ENCODE measurements at places on chromosomes 1 and 21.

DNA sequence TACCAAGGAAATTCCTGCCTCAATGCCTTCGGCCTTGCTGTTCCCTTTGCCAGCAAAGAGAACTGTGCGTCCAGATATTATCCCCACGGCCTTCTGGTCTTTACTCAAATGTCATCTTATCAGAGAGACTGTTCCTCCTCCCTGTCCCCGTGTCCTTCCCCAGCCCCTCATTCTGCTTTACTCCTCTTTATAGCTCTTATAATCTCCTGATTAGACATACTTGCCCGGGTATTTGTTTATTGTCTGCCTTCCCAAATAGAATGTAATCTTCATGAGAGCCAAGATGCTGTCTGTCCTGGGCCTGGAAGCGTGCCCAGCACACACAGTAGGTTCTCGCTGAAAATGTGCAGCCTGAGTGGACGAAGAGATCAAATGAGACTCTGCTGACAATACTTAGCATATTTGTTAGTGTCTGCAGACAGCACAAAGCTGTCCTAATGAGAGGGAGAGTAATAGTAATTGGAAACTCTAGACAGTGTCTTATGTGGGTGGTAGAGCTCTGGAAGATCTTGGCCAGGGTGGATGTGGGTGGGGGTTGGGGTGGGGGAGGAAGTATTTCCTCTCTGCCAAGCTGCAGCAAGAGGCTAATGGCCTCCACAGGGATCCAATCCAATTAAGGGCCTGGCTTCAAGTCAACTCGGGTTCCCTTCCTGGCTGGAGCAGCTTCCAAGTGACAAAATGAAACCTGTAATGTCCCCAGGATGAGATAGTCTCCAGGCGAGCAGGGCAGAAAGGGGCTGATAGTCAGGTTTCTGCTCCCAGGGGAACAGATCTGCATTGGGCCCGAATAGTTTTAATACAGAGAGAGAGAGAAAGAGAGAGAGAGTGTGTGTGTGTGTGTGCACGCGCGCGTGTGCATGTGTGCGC lies 9.5 kb upstream of the CLIC4 start:
- DNase-seq, result no peak

DNA sequence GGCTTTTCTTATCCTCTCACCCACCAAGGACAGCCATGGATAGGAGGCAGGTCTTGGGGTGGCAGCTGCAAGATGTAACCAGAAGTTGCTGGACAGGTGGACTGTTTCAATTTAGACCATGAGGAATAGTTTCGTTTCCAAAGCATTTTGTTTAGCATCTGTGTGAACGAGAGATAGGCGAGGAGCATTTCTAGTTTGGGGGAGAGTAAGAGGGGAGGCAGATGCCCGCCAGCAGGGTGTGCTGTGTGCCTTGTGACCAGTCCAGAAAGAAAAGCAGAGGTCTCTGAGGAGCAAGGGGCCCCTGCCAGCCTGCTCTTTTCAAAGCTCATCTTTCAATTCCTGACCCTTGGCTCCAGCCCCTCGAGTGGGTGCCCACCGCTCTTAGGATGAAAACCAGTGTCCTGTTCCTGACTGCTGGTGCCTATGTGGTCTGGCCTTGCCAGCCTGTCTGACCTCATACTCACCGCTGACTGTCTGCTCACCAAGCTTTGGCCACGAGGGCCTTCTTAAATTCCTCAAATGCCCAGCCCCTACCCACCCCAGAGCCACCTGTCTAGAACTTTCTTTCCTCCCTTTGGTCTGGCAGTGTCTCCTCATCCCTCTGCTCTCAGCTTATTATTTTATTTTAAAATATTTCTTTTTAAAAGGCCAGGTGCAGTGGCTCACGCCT lies 8.5 kb downstream of the SERINC2 start:
- DNase-seq, result no peak

DNA sequence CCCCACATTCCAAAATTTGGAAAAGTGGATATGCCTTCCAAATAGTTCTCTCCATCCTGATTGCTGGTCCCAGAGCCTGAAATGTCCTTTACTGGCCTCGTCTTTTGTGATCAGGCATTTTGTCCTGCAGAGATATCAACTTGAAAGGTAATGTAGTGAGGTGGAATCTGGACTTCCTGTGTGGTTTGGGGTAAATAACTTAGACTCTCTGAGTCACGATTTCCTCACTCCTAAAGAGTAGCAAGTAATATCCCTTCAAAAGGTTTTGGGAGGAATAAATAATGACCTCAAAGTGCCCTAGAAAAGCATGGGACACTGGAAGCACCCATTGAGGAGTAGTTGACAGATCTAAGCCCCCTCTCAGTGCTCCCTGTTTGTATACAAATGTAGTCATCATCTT lies 426.6 kb downstream of the OMA1 start:
- DNase-seq, result no peak

DNA sequence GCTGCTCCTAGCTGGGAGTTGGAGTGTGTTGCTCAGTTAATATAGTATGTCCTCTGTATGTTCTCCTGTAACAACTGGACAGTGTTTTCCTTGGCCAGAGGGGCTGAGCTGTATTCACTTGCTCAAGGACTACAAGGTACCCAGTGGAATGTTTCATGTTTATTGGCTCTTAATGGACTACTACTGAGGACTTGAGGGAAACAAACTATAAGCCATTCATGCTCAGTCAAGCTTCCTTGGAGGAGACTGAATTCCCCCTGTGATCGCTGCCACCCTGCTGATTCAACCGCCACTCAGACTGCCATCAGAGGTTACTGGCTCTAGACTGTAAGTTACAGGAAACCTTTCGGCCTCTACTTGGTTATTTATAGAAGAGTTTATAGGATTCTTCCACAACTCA lies 166.6 kb downstream of the ZC3H11B start:
- no peak for DNase-seq

DNA sequence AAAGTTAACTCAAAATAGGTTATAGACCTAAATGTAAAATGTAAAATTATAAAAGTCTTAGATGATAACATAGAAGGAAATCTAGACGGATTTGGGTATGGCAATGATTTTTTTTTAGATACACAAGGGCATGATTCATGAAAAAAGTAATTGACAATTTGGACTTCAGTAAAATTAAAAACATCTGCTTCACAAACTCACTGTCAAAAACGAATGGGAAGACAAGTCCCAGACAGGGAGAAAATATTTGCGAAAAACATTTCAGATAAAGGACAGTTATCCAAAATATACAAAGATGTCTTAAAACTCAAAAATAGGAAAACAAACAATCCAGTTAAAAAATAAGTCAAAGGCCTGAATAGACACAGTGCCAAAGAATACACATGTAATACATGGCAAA lies 9.7 kb upstream of the PTGS2 start:
- DNase-seq, result no peak

GRCh38 chr1:15224259-15224869 lies 22.7 kb upstream of the FHAD1 start:
- DNase-seq, result no peak

GRCh38 chr1:40906781-40907400 lies 44.7 kb upstream of the CITED4 start:
- DNase-seq, result no peak

DNA sequence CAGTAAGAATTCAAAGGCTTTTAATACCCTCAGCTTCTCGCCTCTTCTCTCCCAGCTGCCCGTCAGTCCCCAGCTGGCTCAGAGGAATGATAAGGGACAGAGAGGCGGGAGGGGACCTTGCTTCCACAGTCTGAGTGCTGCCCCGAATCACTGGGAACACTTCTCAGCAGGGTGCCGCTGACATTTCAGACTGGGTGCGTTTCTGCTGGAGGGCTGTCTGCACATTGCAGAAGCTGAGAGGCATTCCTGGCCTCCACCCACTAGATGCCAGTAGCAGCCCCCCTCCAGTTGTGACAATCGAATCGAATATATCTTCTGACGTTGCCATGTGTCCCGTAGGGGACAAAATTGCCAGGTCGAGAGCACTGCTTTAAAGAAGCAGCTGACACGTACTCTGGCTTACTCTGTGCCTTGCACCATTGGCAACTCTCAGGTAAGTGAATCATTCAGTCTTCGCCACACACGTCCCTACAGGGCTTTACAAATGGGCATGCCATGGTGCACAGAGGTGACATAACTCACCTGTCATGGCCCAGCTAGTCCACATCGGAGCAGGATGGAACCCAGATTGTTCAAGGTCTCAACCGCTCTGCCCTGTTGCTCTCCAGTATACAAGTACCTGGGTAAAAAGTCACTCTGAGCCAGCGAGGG lies 23.9 kb downstream of the CTNNBIP1 start:
- DNase-seq, result no peak

DNA sequence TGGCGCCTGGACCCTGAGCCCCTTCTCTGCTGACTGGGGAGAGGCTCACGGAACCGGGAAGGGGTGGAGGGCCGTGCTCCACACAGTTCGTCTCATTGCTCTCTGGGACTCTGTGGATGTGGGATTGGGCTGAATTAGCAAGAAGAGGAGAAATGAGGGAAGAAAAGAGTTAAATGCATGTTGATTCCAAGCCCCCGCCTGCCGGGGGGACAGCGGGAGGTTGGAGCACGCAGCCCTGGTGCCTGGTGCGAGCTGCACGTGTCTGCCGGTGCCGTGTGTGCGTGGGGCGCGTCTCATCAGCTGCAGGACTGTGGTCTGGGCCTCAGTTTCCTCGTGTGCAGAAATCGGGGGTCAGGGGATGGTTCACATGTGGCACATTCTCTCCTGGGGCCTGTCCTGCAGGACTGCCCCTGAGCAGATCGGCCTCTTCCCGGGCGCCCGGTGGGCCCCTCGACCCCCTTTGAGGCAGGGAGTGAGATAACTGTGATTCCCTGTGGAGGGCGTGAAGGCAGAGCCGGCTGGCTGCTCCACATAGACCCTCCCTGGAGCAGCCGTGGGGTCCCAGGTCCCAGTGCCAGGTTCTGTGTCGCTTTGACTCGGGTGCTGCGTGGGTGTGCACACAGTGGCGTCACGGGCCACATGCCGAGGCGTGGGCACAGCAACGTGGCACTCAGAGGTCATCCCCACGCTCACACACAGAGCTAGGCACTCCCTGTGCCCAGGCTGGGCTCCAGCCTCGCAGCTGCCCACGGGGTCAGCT lies 11.4 kb downstream of the SAMD11 start:
- DNase-seq, result no peak

GRCh38 chr21:33171616-33172169 lies 58.0 kb upstream of the IFNAR2 start:
- no peak for DNase-seq

GRCh38 chr1:221643404-221644144 lies 98.3 kb downstream of the DUSP10 start:
- DNase-seq, result no peak
